ENCODE measurements at places on chromosomes 11 and 22. TPM values are rescaled to one million over a fixed set of nuclear protein-coding genes. Genes with fewer than 3 reads are reported as not detected.

SPI1 gene
- polyA plus RNA-seq = 4.5 TPM

SCN3B gene
- 4.1 TPM for polyA plus RNA-seq

MFRP gene
- polyA plus RNA-seq = not detected

HIC2 gene
- 8.4 TPM for polyA plus RNA-seq

TRPM5 gene
- 0.10 TPM for polyA plus RNA-seq

APOL3 gene
- 40.6 TPM for polyA plus RNA-seq

GRM5 gene
- polyA plus RNA-seq = 0.07 TPM

HSD17B12 gene
- 51.6 TPM for polyA plus RNA-seq

OSBP gene
- polyA plus RNA-seq = 34.2 TPM

SYT8 gene
- 1.2 TPM for polyA plus RNA-seq

GTSE1 gene
- 13.1 TPM for polyA plus RNA-seq

ZNF280B gene
- 4.8 TPM for polyA plus RNA-seq

CHRM1 gene
- polyA plus RNA-seq = 1.3 TPM

MMP13 gene
- polyA plus RNA-seq = not detected

CD82 gene
- 36.7 TPM for polyA plus RNA-seq

OR51B2 gene
- polyA plus RNA-seq = not detected

NAALAD2 gene
- 23.2 TPM for polyA plus RNA-seq

RTN4R gene
- 4.3 TPM for polyA plus RNA-seq

SC5D gene
- 51.1 TPM for polyA plus RNA-seq

ENTHD1 gene
- polyA plus RNA-seq = not detected

BACE1-AS gene
- polyA plus RNA-seq = 21.7 TPM

GAS2 gene
- polyA plus RNA-seq = 8.1 TPM

ANGPTL5 gene
- not detected for polyA plus RNA-seq

RANBP1 gene
- 161 TPM for polyA plus RNA-seq

FOLH1 gene
- polyA plus RNA-seq = 14.4 TPM
